ENCODE measurements at places on chromosomes 2 and 18. TPM values are rescaled to one million over a fixed set of nuclear protein-coding genes. Genes with fewer than 3 reads are reported as not detected.

TUBA3D gene
- total RNA-seq, result not detected

DNA sequence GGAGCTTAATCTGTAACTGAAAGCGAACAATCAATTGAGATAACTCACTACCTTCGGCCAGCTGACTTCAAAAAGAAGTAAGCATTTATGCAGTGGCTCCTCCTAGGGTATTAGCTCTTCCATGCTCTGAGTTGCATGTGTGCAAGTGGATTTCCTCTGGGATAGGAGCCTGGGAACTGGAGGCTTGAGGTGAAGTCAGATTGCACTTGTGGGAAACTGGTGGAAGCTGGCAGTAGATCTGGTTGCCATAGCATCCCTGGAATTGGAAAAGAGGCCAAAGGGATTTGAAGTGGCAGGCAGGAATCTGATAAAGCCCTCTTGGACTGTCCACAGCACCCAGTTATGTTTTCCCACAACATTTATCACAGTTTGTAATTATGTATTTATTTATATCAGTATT, 50.6 kb upstream of the FMNL2 start:
- H3K4me1 ChIP-seq, result no peaks in the 10 kb centered on the region
- DNase-seq, result no peak
- H3K27me3 ChIP-seq, result no peaks in the 10 kb centered on the region
- H3K4me3 ChIP-seq, result no peak overlapping the region
- no peaks in the 10 kb centered on the region for H3K36me3 ChIP-seq
- H3K27ac ChIP-seq, result no peak overlapping the region

GRCh38 chr2:206108713-206109112, 22.7 kb upstream of the INO80D start:
- H3K4me3 ChIP-seq, result no peak overlapping the region
- no peak overlapping the region for H3K27ac ChIP-seq
- DNase-seq, result no peak
- no peaks in the 10 kb centered on the region for H3K36me3 ChIP-seq
- H3K27me3 ChIP-seq, result no peaks in the 10 kb centered on the region

- no peak for DNase-seq
- H3K27me3 ChIP-seq, result no peaks in the 10 kb centered on the region
- H3K4me3 ChIP-seq, result no peak overlapping the region
Observed at GRCh38 chr2:42928692-42929545, 136.5 kb upstream of the HAAO start.

NEUROD1 gene
- total RNA-seq, result not detected

- peak within 1 kb of the TSS; percentile 90 for H3K27ac ChIP-seq
- H3K4me3 ChIP-seq, result peak within 1 kb of the TSS; percentile 71
- peaks cover 31% of the 10 kb centered on the region for H3K4me1 ChIP-seq
- DNase-seq, result no peak
- H3K36me3 ChIP-seq, result no peaks in the 10 kb centered on the region
Observed at GRCh38 chr2:127106991-127107621, at the start of gene BIN1. Gene BIN1 (minus strand): TSS chr2:127107154. CDS start chr2:127106943, 211 bp downstream.

- no peak overlapping the region for H3K4me3 ChIP-seq
- no peak for DNase-seq
- H3K36me3 ChIP-seq, result no peaks in the 10 kb centered on the region
- peaks cover 11% of the 10 kb centered on the region for H3K4me1 ChIP-seq
Observed at GRCh38 chr2:211930331-211930730, 608.3 kb downstream of the ERBB4 start.

ACKR3 gene
- 5.9 TPM for total RNA-seq

DNA sequence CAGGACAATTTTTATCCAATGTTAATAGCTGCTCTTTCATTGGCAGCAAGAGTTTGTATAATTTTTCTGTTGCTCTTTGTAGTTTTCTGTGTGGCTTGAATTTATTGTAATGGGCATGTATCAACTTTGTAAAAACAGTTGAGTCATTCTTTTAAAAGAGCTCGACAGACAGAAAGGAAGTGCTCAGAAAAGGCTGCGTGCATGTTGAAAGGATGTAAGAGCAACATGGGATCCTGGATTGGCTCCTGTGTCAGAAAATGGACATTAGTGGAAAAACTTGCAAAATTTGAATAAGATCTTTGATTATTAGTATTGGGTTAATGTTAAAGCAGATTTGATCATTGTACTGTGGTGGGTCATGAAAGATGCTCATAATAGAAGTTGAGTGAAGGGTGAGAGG, 93.3 kb upstream of the CDC42EP3 start:
- H3K4me3 ChIP-seq, result no peak overlapping the region
- DNase-seq, result no peak
- no peak overlapping the region for H3K27ac ChIP-seq
- no peaks in the 10 kb centered on the region for H3K4me1 ChIP-seq

HOXD12 gene
- not detected for total RNA-seq

GRCh38 chr2:56624181-56624580, 440.4 kb downstream of the CCDC85A start:
- no peak for DNase-seq
- no peaks in the 10 kb centered on the region for H3K27me3 ChIP-seq
- H3K4me3 ChIP-seq, result no peak overlapping the region
- no peaks in the 10 kb centered on the region for H3K36me3 ChIP-seq

Measured in esophagus squamous epithelium (tissue), 5 donors.